Pancreas (tissue), 10 donors: ENCODE measurements at places on chromosomes 5 and 9. TPM values are rescaled to one million over a fixed set of nuclear protein-coding genes. Genes with fewer than 3 reads are reported as not detected.

DNA sequence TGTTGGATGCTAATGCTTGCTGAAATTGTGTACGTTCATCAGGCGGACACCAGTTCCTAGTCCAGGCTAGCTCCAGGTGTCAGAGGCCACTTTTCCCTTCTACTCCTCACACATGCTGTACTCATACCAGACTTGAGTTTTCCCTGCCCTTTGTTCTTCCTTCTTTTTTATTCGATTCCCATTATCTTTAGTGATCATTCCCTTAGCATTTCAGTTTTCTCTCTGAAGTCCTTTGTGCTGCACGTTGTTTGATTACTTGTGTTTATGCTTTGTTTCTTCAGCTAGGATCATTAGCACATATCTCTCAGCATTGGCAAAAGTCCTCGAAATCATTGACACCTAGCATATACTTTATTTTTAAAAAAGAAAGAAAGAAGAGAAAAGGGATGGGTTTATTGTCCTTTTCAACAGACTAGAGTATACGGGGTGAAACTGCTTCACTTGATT, 409 bp upstream of the COX7C start:
- no peak for DNase-seq
- H3K36me3 ChIP-seq: peaks cover 18% of the 10 kb centered on the region
- H3K4me3 ChIP-seq: no peak overlapping the region
- H3K4me1 ChIP-seq: no peaks in the 10 kb centered on the region

GRCh38 chr5:35954175-35954574, 15.8 kb upstream of the CAPSL start:
- no peak for DNase-seq
- H3K27me3 ChIP-seq: no peaks in the 10 kb centered on the region
- no peak overlapping the region for H3K4me3 ChIP-seq
- no peaks in the 10 kb centered on the region for H3K36me3 ChIP-seq
- H3K4me1 ChIP-seq: no peaks in the 10 kb centered on the region

DNA sequence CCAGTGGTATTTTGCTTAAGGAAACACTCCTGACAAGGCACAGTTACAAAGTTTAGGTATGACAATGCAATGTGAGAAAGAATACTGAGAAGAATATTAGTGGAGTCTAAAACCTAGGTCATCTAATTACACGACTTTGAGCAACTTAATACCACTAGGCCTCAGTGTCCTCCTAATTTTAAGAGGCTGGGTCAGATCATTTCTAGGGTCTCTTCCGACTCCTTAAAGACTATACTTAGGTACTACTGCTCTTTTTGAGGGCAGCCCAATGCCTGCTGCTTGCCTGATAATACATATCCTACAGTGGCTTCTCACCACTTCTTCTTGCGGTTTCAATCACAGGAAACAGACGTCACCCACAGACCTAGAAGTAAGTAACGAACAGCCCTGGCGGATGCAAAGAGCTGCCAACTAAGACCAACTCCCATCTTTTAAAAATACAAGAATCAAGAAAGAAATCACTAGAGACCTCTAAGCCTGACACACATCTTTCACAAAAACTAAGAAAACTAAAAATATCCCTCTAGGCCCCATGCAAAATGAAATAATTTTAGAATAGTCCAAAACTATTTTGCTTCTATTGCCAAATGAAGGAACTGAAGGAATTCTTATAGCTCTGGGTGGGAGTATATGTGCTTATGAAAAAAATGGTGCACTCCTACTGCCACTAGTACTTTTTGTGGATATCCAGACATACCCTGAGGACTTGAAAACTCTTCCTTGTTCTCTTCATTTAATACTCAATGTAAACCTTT, 13.1 kb downstream of the DIAPH1 start:
- no peaks in the 10 kb centered on the region for H3K27me3 ChIP-seq
- no peak for DNase-seq
- peaks cover 14% of the 10 kb centered on the region for H3K4me1 ChIP-seq
- H3K4me3 ChIP-seq: no peak overlapping the region
- H3K36me3 ChIP-seq: no peaks in the 10 kb centered on the region

DNA sequence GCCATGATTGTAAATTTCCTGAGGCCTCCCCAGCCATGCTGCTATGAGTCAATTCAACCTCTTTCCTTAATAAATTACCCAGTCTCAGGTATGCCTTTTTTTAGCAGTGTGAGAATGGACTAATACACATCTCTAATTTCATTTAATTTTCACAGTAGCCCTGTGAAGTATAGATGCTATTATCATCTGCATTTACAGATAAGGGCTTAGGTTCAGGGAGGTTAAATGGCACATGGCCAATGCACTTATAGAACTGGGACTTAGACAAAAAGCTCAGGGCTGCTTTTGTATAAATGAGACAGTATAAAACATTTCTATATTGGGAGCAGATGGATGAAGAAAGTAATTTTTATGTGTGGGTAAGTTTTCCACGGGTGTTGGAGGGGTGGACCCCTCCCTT, 62.9 kb upstream of the PANK3 start:
- H3K27me3 ChIP-seq: no peaks in the 10 kb centered on the region
- H3K4me1 ChIP-seq: no peaks in the 10 kb centered on the region
- H3K4me3 ChIP-seq: no peak overlapping the region
- no peak for DNase-seq
- H3K27ac ChIP-seq: no peak overlapping the region
- H3K36me3 ChIP-seq: no peaks in the 10 kb centered on the region

Gene MYO10
- 23.8 TPM for total RNA-seq

Gene HMGCS1
- total RNA-seq: 13.3 TPM

Gene PROB1
- 0.37 TPM for total RNA-seq

Gene PKD2L2
- total RNA-seq: not detected

Gene CTXN3
- not detected for total RNA-seq

DNA sequence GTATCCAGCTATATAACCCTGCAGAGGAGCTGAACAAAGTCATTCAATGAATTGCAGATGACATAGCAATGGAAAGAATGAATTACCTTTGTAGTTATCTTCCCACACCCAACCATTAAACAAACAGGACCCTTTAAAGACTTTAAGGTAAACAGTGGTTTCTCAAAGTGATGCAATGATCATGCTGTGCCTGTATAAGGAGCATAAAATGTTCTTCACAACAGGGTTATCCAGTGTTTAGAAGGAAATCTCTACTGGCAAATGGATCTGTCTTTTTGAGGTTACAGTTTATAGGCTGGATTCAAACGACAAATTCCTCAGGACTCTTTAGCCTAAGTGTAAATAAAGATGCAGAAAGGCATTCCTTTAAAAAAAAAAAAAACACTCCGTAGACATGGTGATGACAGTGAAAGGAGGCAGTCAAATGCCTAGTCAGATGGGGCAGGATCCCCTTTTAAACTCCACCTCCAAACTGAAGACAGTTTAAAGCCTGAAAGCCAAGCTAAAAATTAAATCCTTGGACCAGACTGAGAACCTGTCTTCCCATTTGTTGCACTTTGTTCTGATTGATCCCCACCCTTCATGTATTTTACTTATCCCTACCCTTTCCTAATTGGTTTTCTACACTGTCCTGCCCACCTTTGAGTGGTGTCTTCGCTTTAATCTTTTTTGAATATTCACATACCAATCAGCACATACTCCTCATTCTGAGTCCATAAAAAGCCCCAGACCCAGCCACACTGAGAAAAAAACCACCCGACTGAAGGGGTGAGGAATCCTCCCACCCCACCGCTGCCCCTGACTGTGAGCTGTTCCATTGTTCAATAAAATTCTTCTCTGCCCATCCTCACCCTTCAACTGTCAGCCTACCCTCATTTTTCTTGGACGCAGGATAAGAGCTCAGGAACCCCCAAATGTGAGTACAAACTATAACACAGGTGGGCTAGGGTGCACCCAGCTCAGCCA, 761.3 kb upstream of the DMAC1 start:
- H3K27ac ChIP-seq: no peak overlapping the region
- no peaks in the 10 kb centered on the region for H3K4me1 ChIP-seq
- H3K27me3 ChIP-seq: no peaks in the 10 kb centered on the region
- no peaks in the 10 kb centered on the region for H3K36me3 ChIP-seq
- H3K4me3 ChIP-seq: no peak overlapping the region
- no peak for DNase-seq

DNA sequence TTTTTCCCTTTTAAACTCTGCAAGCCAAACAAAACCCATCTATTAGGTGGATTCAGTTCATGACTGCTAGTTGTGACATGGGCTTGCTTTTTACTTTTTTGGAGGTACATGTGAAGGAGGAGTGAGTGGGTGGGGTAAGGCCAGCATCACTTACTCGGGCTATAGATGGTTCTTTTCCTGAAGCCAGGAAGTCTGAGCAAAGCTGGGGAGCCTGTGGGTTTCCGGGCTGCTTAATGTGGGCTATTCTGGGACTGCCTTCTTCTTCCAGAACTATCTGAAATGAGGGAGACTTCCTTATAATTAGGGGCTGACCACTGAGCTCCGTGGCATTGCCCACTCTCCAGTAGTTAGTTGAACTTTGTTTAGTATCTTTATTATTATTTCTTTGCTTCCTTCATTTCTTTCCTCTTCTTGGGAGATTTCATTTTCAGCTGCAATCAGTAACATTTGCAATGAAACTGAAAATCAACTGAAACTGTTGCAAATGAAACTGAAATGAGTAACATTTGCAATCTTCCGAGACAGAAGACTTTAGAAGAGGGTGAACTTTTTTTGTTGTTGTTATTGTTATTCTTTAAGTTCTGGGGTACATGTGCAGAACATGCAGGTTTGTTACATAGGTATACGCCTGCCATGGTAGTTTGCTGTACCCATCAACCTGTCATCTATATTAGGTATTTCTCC, 204.9 kb downstream of the LRRC70 start:
- H3K27me3 ChIP-seq: no peaks in the 10 kb centered on the region
- H3K36me3 ChIP-seq: no peaks in the 10 kb centered on the region
- no peak overlapping the region for H3K4me3 ChIP-seq

DNA sequence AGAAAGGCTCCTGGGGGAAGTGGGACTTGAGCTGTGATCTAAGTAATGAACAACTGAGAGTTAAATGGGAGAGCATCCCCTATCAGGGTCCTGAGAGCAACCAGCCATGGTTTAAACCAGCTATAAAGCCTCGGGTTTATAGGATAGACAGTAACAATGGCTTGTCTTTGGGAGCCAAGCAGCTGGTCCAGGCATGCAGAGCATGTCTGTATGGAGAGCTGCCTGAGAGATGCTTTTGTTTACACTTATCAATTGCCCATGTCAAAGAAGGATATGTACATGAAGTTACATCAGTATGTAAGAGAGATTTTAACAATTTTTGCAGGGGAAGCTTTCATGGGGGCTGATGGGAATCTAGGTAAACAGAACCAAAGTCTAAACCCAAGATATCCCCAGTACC, 4.4 kb downstream of the TGFBI start:
- H3K4me1 ChIP-seq: no peaks in the 10 kb centered on the region
- no peak overlapping the region for H3K4me3 ChIP-seq
- H3K36me3 ChIP-seq: no peaks in the 10 kb centered on the region
- no peak for DNase-seq

DNA sequence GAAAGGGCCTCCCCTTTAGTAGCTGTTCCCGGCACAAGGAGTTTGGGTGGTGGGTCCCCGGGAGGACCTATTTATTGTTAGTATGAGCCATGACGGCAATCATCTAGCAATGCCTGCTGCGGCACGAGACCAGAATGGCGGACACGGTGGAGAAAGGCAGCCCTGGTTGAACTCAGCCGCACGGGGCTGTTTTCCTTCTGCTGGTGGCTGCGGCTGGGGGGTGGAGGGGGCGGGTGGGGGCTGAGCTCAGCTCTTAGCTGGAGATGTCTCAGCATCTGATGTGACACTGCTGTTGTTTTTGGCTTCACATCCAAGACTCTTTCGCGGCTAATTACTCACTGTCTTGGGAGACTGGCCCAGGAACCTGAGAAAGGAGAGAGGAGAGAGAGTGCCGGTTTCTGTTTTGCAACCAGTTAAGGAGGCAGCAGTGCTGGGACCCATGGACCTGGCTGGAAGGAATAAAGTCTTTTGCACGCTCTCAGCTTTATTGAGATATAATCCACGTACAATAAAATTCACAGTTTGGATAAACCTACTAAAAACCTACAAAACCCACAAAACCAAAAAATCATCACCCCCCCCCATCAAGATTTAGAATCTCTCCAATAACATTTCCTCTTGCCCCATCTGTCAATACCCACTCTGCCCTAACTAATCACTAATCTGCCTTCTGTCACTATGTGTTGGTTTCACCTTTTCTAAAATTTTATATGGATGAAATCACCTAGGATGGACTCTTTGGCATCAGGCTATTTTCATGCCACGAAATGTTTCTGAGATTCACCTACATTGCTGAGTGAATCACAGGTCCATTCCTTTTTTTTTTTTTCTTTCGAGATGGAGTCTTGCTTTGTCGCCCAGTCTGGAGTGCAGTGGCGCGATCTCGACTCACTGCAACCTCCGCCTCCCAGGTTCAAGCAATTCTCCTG, 81.8 kb upstream of the NEURL1B start:
- H3K36me3 ChIP-seq: no peaks in the 10 kb centered on the region
- H3K4me1 ChIP-seq: peaks cover 3% of the 10 kb centered on the region
- H3K4me3 ChIP-seq: no peak overlapping the region
- no peak for DNase-seq
- no peak overlapping the region for H3K27ac ChIP-seq

Gene IGFBPL1
- total RNA-seq: 0.87 TPM

- no peaks in the 10 kb centered on the region for H3K4me1 ChIP-seq
- H3K4me3 ChIP-seq: no peak overlapping the region
- H3K27ac ChIP-seq: no peak overlapping the region
- H3K27me3 ChIP-seq: no peaks in the 10 kb centered on the region
- H3K36me3 ChIP-seq: no peaks in the 10 kb centered on the region
Measured at GRCh38 chr5:56088967-56089829, 94.4 kb upstream of the IL6ST start.

Gene NDUFB6
- total RNA-seq: 21.2 TPM

DNA sequence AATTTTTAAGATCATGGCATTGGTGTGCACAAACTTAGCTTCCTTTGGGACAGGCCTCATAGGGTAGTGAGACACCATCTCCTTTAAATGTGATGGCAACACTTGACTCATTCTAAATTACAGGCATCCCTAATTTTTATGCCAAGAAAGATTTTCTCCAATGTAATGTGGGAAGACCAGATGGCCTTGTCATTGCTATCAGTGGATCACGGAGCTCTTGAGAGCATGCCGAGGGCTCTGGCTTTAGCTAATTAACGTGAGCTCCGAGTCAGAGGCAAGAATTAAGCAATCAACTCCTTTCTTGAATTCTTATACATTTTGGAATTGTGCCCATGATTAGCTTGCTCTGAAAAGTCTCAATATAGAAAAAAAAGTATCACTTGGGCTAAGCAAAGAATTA, 215.8 kb downstream of the LRRC70 start:
- no peak overlapping the region for H3K4me3 ChIP-seq
- no peak for DNase-seq
- no peaks in the 10 kb centered on the region for H3K36me3 ChIP-seq
- H3K4me1 ChIP-seq: no peaks in the 10 kb centered on the region
- no peaks in the 10 kb centered on the region for H3K27me3 ChIP-seq
- H3K27ac ChIP-seq: no peak overlapping the region
